ENCODE measurements at places on chromosomes 7 and 10.

- no peak for DNase-seq
Observed at GRCh38 chr7:38679419-38679818, 48.2 kb upstream of the AMPH start.

DNA sequence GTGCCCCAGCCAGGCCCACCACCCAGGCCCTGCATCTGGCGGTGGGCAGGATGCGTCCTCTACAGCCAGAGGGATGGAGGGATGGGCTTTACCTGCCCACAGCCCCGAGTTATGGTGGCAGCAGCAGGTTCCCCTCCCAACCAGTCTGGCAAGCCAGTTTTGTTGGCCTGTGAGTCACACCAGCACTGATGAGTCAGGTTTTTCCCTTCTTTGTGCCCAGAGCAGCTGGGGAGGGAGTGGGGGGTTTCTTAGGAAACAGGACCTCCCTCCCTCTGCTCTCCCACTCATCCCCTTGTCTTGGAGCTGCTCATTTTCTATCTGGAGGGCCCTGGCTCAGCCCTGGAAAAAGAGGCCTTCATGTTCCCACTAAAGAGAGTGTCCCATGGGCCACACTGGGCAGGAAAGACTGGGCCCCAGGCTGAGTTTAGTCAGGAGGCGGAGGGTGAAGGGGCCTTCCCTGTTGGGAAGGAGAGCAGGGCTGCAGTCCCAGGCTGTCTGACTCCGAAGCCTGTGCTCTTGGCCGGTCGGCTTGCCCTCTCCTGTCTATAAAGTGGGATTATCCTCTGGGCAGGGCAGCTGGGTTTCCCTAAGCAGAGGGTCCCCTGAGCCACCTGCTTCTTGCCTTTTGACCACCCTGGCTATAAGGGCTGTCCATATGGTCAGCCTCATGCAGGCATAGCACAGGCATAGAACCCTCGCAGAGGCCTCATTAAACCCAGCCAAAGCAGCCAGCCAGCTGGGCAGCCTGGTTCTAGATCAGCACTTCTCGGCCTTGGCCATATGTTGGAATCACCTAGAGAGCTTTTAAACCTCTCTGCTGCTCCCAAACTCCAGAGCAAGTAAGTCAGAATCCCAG lies 30.2 kb upstream of the ANKRD2 start:
- peak; percentile 72 for DNase-seq

GRCh38 chr10:6986927-6987326 lies 406.9 kb upstream of the PRKCQ start:
- DNase-seq: no peak

DNA sequence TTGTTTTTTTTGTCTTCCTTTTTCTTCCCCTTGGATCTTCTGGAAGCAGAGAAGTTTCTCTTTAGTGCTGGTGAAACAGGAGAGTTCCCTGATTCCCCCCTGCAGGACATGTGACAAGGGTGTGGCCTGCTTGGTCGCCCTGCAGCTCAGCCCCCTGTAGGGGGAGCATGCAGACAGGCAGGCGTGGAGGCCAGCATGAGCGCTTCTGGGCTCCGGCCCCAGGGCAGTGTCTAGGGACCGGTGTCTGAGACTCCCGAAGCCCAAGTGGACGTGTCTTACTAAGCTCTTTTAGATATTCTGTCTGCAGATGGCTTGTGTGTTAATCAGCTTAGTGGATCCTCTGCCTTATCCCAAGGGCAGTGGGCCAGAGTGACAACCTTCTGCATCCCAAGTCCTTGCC lies 26.1 kb downstream of the PRSS58 start:
- DNase-seq: no peak

DNA sequence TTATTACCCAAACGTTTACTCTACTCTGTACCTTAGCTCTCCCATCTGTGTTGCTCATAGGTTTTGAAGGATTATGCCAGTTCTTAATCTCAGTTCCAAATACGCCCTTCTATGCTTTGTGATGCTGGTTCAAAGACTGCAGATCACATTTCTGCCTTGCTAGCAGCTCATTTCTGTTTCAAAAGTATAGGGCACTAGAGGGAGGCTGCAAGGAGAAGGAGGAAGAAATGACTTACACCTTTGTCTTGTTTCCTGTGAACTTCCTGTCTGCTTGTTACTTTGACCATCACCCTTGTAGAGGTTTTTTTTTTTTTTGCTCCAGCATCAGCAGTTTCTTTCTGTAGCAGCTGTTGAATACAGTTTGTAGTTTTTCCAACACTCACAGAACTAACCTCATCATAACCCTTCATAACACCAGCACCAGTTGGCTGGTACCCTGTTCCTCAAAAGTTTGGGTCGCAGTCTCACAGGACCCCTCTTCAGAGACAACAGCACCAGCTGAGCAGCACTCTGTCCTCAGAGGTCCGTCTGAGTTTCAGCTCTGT lies 16.5 kb downstream of the SLK start:
- DNase-seq: no peak

DNA sequence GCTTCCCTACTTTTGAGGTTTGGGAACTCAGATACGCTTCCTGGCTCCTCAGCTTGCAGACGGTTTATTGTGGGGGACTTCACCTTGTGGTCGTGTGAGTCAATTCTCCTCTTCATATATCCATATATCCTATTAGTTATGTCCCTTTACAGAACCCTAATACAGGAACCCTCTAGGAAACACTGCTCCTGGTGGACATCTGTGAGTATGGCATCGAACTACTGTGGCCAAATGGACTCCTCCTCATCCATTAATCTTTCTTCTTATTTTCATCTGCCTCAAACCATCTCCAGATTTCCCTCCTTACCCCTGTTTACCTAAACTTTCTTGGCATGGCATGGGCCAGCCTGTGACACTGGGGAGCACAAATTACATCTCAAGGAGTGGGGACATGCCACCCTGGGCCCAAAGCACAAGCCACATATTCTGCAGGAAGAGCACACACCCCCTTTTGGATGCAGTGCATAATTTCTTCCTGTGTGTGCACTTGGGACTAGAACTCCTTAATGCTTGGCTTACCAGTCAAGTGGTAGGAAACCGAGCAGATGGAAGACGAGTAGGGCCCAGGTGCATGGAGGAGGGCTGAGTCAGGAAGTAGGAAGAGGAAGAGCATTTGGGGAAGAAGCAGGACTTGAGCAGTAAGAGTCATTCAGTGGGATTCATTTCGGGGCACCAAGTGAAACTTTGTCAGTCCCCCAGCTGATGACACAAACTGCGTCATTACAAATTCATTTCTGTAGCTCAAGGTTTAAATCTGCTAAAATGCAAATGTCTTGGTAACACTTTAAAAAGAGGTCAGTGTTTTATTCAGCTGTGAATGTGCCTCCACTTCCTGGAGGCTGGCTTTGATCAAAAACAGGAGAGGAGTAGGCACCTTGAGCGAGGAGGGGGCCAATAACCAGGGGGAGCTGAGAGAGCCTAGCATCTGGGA lies 80.8 kb upstream of the PLXNA4 start:
- no peak for DNase-seq

DNA sequence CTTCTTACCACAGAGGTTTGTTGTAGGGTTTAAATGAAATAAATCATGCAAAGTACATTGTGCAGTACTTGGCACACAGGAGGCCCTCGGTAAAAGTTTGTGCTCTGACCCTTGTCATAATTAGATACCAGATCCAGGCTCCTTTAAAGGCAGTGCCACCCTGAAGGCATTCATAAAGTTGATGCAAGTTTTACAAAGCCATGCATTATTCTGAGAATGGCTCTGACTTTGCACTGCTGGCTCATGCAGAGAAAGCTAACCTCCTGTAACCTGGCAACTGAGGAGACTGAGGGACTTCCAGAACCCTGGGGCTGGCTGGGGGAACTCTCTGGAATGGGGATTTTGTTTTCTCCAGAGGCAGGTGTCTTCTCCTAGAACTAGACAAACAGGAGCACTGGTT lies 570.9 kb downstream of the CCSER2 start:
- DNase-seq: no peak

DNA sequence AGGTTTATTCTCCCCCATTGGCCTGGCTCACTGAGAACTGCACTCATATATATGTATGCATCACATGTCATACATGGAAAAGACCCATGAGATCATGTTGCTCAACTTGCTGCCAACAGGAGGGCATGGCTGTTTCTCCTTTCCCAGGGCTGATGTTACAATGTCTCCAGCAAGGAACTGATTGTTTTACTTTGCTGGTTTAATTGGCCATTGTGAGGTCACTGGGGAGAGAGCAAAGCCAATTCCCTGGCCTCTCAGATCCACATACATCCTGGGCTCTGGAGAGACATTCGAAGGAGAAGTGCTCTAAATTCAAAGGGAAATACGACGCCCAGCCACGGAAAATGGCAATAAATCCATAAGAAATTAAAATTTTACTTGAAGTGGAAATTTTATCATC lies 287.8 kb downstream of the WDR11 start:
- DNase-seq: no peak

DNA sequence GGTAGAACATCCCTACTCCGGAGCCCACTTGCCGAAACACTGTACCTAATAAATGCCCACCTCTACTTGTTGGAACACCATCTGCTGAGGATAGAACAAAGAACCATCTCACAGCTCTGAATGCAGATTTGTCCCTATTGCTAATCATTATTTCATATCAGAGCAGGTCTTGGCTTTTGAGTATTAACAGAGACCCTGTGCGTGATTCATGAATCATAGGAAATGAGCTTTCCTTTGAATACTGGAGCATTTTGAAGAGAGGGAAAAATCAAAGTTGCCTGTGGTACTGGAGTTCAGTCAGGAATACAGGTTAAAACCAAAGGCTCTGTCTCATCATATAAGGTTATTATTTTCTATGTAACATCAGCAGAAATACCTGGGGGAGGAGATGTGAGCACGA lies 1132.3 kb downstream of the XPNPEP1 start:
- no peak for DNase-seq

- peak; percentile 82 for DNase-seq
Observed at GRCh38 chr10:70478191-70479164, at the start of gene PALD1. Gene PALD1 (plus strand): TSS chr10:70478767. CDS start chr10:70525952, 47,185 bp downstream.

GRCh38 chr10:13885238-13885990 lies 298.6 kb downstream of the PRPF18 start:
- no peak for DNase-seq

GRCh38 chr7:117588352-117588794 lies 108.5 kb downstream of the CFTR start:
- no peak for DNase-seq

DNA sequence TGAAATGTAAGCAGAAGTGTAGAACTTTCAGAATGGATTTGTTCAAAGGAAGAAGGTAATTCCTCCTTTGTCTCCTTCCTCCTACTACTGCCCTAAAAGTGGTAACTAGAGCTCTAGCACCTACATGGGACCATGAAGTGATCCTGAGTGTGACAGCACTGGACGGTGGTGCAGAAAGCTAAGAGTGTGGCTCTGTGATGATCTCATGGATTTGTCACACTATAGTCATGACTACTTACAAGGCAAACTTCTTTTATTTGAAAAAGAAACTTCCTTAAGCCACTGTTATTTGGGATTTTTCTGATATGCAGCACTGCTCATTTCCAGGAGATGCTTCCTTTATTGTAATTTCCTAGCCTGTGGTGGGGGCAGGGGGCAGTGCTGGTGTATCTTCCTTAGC lies 5.8 kb upstream of the FHIP2A start:
- DNase-seq: no peak

DNA sequence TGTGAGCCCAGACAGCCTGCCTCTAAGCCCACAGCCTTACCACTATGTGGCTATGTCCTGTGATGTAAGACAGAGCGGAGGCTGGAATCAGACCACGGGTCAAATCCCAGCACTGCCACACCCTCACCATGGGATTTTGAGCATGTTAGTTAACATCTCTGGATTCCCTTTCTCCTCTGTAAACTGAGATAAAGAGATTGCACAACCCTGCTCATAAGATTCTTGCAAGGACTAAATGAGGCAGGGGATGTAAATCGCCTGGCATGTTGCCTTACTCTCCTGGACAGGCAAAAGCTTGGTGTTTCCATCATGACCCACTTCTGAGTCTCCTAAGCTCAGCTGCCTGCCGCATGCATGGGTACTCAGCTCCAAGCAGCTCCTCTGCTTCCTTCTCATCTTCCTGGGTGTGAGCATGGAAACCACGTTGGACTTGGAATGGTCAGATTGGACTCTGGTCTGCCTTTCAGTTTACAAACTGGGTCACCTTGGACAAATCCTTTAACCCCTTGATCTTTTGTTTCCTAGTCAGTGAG lies 41.3 kb upstream of the MTURN start:
- DNase-seq: no peak

- DNase-seq: no peak
Observed at GRCh38 chr10:90227217-90227656, 525.8 kb downstream of the KIF20B start.

GRCh38 chr7:5387711-5388245 lies 35.9 kb downstream of the TNRC18 start:
- DNase-seq: no peak

DNA sequence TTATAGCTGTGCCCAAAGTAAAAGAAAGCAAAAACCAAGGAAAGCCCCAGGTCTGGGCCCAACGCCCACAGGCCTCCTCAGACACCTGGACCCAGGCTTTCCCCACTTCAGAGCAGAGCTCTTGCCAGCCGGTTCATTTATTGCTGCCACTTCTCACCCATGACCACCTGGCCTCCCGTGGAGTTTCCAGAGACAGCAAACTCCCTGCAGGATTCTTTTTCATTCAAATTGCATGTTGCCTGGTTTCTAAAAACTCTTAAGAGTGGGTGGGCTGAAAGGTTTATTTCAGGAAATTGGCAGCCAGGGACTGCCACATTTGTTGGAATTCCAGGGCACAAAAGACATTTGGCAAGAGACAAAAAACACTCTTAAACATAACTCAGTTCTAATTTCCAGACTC lies 4.7 kb downstream of the VOPP1 start:
- peak; percentile 55 for DNase-seq

- no peak for DNase-seq
Observed at GRCh38 chr10:70284542-70285475, 1.0 kb upstream of the NPFFR1 start.

- DNase-seq: no peak
Observed at GRCh38 chr7:75854233-75854632, 24.6 kb upstream of the RHBDD2 start.

- DNase-seq: no peak
Observed at GRCh38 chr7:96991546-96992191, 13.7 kb upstream of the DLX6 start.

DNA sequence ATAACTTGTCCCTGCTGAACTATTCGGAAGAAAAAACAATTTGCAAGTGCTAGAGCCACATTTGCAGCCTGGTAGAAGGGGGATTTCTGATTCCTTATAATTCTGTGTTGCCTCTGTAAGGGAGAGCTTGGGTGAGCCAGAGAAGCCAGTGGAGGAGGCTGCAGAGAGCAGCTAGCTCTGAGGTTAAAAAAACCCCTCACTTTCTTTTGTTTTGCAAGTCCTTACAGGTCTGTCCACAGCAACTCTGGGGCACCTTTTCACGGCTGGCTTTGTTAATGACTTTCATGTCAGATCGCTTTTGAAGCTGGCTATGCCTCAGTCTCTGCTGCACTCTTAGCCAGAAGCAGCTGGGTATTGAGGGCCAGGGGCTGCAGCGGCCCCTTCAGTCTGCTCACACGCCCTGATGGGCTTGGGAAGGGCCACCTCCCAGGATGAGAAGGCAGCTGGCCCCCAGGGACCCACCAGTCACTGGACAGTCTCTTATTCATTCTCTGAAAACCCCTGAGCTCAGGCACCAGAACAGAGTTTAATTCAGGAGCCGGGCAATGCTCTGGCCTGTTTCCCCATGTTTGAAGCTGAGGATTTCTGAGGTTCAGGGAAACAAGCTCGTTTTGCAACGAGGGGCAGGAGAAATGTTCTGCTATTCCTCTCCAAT lies 30.9 kb downstream of the TRIM8 start:
- DNase-seq: no peak

GRCh38 chr10:47160261-47160908 lies 139.6 kb upstream of the GDF10 start:
- DNase-seq: no peak

All from activated CD8-positive, alpha-beta memory T cell treated with anti-CD3 and anti-CD28 coated beads for 24 hours (primary cell).